ENCODE measurements at places on chromosomes 12 and 14.

DNA sequence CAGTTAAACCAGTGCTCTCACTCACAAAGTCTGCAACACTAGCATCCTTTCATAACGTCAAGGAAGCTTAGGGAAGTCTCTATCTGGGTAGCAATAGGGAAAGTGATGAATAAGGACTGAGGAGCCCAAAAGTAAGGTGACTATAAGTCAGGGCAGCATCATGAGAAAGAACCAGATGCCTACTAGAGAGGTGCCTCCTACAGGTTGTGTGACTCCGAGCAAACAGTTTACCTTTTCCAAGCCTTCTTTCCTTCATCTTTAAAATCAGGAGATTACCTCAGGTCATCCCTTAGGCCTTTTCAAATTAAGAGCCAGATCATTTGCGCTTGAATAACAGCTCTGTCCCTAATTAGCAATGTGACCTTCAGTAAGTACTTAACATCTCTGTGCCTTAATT is 40.2 kb downstream of the RTN1 start:
- DNase-seq = no peak

- DNase-seq = no peak
Measured at GRCh38 chr14:64639340-64639821, 64.8 kb upstream of the PLEKHG3 start.

GRCh38 chr14:24435192-24435810 is 5.5 kb downstream of the KHNYN start:
- DNase-seq = no peak

- no peak for DNase-seq
Measured at GRCh38 chr12:25835385-25835784, 123.1 kb upstream of the RASSF8 start.

- no peak for DNase-seq
Measured at GRCh38 chr14:26323869-26324268, 274.0 kb downstream of the NOVA1 start.

DNA sequence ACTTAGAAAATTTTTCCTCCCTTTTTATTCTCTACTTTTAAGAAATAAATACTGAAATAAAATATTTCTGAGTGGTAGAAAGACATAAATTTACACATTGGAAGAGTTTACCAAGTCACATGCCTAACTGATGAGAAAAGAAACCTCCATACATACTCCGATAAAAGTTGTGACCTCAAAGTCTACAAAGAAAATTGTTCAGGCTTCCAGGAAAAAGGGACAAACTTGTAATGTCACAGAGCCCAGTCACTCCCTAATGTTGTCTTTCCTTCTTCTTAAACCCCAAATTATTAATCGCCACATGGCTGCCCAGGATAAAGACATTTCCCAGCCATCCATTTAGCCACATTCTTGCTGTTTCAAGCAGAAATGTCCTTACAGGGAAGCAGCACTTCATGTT is 455.3 kb downstream of the MDGA2 start:
- DNase-seq = no peak

DNA sequence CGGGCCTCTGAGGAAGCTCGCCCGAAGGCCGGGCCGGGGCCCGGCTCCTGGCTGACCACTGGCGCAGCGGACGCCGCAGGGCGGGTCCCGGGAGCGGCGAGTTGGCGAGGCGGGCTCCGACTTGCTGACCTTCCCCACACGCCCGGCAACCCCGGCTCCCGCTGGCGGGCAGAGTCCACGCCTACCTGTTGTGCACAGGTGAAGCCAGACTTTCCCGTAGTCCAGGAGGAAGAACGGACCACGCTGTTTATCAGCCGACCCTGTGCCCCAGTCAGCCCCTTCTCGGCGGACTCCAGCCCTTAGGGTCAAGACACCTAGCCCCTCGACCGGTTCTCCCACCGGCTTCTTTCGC is 407 bp downstream of the HEATR5A start:
- DNase-seq = peak; percentile 6

GRCh38 chr12:116885491-116885890 is 4.2 kb upstream of the HRK start:
- DNase-seq = no peak

- no peak for DNase-seq
Measured at GRCh38 chr12:27436029-27436428, 10.5 kb upstream of the SMCO2 start.

- no peak for DNase-seq
Measured at GRCh38 chr12:120416490-120417216, 21.3 kb upstream of the COX6A1 start.

DNA sequence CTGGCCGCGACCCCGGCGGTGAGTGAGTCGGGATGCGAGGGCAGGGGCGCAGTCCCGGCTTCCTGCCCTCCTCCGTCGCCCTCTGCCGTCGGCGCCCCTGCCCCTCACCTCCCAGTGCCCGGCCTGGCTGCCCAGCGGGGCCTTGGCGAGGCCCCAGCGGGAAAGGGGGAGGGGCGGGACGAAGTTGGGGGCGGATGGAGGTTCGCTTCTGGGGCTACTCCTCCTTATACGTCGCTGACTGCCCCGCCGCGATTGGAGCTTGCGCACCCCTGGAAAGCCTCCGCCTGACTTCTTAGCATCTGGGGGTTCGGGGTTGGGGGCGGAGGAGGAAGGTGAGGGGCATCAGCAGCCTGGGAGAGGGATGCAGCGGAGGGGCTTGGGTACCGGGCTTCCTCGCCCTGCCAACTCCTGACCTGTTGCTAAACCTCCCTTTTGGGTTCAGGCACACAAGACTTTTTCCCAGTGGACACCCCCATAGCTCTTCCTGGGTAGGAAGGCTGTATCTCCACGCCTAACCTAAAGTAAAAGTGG is 406 bp downstream of the TMEM263 start:
- peak; percentile 37 for DNase-seq

DNA sequence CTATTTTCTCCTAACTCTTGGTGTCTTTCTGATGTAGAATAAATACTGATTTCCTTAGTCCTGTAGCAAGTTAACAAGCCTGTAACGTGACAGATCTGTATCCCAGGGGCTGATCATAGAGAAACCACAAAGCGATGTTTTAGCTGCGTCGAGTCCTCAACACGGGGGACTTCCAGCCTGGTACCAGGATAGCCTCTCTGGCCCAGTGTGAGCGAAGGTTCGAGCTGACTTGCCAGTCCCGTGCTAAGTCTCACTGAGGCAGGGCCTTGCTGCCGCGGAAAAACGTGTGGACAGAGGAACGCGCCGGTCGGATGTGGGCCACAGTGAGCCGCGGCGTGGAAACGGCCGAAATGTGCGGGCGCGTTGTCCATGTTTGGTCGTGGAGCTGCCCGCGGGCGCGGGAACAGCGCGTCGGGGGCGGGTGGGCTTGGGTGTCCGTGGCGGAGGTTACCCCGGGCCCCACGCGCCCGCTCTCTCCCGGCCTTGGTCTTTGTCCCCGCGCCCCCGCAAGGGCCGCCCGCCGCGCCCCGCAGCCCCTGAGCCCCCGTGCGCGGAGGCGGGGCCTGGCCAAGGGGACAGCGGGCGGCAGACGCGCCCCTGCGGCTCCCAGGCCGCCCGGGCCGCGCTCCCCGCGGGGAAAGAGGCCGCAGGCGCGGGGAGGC is 531 bp upstream of the EML1 start:
- DNase-seq = no peak

DNA sequence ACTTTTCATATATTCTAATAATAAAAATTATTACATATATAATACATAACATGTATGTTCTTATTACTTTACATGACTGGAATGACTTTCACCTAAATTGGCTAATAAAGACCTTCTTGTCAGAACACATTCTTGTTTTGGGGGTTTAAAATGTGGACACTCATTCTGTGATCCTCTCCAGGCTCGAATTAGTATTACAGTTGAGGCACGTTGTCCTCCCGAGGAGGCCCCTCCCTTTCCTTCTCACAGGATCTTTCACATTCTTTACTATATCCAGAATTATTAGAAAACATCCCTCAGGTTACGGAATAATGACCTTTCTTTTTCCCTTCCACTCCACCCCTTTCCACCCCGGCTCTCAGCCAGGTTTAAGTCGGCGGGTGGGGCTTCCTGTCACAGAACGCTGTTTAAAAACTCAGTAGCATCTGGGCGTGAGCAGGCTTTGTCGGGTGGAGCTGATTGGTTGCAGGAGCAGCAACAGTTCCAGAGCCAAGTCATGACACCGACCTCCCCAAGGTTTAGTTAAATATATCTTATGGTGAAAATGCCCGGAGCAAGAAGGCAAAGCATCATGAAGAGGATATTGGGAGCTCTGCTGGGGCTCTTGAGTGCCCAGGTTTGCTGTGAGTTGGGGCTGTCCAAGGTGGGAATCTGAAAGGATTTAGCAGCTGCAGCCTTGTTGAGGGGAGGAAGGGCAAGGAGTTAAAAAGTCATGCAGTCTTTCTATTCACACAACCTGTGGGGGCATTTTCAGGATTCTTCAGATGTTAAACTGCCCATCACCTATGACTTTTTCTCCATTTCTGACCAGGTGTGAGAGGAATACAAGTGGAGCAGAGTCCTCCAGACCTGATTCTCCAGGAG is 396.7 kb upstream of the OR4E1 start:
- DNase-seq = peak; percentile 37

DNA sequence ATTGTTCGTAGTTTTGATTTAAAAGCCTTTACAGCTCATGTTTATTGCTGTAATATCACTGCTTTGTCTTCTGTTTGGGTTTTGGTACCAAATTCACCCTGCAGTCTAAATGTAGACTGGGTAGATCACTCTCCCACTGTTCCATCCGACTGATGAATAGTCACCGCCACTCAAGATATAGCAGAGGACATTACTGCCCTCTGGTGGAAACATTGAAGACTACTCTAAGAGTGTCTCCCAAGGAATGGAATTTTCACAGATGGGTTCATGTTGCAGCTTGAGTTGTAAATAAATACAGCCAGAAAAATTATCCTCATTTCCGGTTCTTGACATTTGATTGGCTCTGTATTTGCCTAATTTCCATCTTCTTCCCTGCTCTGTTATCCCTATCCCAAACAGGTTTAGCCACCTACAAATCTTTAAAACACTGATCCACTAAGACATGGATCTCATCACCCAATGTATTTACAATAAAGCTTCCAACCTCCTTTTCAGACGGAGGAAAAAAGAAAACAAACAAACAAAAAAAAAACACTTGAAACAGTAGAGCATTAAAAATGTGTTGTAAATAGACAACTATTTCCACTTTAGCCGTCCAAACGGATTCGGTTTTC is 198.3 kb upstream of the CPNE8 start:
- no peak for DNase-seq

DNA sequence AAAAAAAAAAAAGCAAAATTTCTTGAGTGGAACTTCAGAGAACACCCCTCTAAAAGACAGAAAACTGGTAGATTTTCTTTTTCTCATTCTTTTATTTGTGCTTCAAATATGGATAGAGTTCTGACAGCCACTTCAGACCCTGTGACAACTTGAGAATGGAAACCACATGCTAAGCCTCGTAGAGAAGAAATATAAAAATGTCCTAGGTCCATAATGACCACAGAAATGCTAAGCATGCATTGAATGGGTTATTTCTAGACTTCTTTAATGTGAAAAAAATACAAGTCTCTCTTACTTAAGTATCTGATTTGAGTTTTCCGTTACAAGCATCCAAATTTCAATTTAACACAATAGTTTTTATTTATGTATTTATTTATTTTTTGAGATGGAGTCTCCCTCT is 28.3 kb upstream of the DIO2 start:
- DNase-seq = no peak

DNA sequence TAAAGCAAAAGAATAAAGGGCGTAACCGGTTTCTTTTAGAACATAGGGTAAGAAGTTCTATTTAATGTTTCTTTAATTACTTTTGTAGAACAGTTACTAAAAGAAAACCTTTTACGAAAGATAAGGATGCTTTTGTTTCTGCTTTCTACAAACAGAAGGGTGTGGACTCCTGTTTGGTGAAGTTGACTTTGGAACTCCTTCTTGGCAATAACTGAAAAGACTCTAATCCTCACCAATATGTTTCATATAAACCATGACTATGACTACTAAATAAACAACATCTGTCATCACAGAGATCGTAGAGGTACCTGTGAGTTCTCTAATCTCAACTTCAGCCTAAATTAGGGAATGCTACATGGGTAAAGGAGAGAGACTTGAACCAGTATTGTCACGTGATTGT is 210.8 kb upstream of the FLRT2 start:
- DNase-seq = no peak

GRCh38 chr12:27705263-27705662 is 5.4 kb upstream of the MRPS35 start:
- no peak for DNase-seq

GRCh38 chr12:116759783-116760621 is 21.9 kb downstream of the RNFT2 start:
- peak; percentile 24 for DNase-seq

DNA sequence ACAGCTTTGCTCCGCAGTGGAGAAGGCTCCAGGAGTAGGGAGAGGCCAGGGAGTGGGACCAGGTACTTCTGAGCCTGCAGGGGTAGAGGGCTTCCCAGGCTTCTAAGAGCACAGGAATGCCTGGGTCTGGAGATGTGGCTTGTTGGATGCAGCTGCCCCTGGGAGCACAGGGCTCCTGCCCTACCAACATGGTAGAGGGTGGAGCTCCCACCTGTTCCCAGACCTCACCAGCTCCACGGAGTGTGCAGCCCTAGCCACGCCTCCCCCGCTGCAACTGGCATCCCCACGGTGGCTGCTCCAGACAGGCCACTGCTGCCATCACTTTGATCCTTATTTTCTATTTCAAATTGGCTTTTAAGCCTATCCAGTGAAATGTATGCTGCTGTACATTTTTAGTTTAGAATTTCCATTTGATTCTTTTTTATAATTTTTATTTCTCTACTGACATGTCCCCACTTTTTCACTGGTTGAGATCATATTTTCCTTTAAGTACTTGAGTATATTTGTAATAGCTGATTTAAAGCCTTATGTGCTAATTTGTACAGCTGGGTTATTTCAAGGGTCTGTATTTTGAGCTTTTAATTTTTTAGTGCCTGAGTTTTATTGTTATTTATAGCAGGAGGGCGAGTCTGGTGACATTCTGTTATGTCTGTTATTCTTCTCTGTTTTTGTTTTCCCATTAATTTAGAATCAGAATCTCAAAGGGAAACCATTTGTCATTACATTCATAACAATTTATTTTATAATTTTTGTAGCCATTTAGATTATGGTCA is 78.0 kb downstream of the DERA start:
- no peak for DNase-seq

DNA sequence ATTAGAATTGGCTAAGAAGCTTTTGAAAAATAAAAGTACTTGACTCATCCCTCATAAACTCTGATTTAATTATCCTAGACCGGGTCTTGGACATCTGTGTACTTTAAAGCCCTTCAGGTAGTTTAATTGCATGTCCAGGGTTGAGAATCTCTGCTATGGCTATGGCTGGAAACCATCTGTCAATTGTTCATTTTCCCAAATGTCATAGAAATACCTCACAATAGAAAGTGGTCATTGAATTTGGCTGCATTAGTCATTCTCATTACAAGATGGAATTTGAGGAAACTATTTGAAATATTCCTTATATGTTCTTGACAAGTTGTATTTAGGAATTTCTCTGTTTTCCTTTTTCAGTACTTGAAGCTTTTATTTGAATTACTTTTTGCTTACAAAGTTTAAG is 111.3 kb downstream of the TSHR start:
- no peak for DNase-seq

DNA sequence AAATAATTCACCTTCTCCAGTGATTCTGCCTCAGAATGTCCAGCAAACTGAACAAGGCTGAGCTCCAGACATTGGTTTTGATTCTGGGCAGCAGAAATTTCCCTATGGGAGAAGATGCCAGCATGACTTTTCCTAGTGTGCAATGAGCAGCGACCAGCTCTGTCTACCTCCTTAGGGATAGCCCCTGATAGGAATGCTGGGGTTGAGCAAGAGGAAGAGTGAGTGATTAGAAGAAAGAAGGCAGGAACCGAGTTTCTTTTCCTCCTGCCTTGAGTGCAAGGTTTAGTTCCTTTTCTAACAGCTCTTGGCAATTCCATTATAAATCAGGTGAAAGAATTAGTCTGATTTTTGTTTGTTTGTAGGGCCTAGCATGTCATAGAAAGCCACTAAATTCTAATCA is 379.0 kb downstream of the DAD1 start:
- no peak for DNase-seq
